ENCODE measurements at places on chromosomes 7 and 10.

DNA sequence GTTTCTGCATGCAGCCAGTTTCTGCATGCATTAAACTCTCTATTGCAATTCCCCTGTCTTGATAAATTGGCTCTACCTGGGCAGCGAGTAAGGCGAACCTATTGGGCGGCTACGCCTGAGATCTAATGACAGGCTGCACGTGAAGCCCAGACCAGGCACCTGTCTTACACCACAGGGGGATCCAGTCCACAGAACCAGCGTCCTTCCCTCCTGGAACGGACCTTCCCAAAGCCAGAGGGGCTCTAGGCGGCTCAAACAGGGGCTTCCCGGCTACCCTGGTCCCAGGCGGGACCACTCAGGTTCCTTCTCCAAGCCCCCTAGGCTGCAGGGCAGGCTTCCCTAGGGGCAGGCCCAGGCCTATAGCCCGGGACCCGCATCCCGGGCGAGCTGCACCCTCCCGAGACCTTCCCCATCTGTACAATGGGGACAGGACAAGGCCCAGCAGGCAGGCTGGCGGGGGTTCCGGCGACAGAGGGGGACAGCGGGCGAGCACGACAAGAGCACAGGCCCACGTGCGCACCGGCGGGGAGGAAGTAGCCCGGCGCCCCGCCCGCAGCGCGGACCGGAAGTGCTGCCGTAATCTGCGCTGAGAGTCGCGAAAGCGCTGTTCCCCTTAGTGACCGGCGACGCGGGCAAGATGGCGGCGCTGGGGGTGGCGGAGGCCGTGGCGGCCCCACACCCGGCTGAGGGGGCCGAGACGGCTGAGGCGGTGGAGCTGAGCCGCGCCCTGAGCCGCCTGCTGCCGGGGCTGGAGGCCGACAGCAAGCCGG, at the start of gene DNAAF5:
Gene DNAAF5 (plus strand): TSS at position 616 of the 770 bp plus-strand sequence. CDS start 22 bp downstream, at position 638.
- DNase-seq: peak; percentile 91

GRCh38 chr10:35640951-35641675, 983 bp downstream of the FZD8 start:
- peak; percentile 41 for DNase-seq

GRCh38 chr7:40276061-40276460, 141.3 kb downstream of the SUGCT start:
- DNase-seq: no peak

- no peak for DNase-seq
These were observed 55.4 kb upstream of the INHBA start for GRCh38 chr7:41758321-41758720.

GRCh38 chr7:8296362-8296659, 34.3 kb upstream of the ICA1 start:
- DNase-seq: no peak

DNA sequence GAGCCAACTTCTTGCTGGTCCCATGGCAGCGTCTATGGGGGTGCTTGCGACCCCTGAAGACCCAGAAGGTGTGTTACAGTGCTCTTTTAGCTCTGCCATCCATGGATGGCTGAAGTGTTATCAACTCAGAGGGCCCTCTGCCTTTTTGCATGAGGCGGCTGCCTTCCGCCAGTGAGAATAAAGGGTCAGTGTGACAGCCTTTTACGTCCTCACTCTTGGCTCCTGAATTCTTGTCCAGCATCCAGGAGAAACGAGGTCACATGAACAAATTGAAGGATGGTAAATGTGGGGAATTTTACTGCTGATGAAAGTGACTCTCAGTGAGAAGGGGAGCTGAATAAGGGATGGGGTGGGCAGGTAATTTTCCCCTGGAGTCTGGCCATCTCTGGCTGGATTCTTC, 24.1 kb downstream of the SSMEM1 start:
- DNase-seq: no peak

DNA sequence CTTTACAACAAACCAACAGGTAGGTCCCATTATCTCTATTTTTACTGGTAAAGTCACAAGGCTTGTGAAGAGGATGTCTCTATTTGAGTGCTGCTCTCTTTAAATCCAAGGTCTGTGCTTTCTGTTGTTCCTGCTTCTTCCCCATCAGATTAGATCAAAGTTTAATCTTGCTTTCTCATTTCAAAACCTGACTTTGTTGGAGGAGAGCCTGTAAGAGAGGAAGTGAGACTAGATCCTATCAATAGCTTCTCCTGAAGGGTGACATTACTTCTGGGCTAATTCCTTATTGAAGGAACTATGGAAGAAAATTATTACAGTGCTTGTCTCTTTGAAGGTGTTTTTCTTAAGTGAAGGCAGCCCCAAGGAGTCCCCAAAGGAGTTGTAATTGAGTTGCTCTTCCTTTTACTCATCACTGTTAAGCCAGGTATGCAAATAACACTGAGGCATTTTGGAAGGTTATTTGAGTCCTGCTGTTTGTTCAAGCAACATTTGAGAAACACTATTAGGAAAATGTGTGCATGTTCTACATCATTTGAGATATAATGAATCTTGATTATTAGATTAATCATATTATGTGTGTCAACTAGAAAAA, 146.2 kb upstream of the MBL2 start:
- no peak for DNase-seq

DNA sequence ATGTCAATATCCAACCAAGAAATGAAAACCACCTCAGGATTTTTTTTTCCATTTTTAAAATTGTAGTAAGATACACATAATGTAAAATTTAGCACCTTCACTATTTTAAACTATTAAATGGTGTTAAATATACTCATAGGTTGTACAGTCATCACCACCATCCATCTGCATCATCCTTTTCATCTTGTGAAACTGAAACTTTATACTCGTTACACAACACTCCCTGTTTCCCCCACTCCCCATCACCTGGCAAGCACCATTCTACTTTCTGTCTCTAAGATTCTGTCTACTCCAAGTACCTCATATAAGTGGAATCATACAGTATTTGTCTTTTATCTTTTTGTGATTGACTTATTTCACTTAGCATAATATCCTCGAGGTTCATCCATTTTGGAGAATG, 335.2 kb upstream of the NPSR1 start:
- no peak for DNase-seq

DNA sequence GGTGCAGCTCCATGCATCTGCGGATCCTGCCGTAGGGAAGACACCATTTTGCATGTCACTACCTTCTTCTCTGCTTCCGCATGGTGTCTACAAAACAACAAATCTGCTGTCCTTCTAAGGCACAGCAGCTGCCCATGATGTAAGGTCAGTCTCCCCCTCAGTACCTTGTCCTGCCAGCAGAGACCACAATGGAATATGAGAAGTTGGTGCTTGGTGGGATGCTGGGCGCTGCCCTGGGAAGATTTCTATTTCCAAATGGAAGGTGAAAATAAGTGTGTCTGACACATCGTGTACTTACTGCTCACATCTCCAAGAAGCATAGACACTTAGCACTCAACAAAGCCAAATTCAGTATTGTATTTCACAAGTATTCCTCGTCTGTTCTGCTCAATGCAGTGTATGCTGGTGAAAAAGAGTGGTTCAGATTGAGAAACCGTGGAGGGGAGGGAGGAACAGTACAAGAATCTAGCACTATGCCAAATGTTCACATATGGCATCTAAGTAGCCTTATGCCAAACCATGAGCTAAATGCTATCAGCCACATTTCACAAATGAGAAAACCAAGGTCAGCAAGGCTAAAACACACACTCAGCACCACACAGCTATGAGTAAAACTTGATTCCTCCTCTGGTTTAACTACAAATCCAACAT, 95.0 kb downstream of the GRB10 start:
- DNase-seq: no peak

DNA sequence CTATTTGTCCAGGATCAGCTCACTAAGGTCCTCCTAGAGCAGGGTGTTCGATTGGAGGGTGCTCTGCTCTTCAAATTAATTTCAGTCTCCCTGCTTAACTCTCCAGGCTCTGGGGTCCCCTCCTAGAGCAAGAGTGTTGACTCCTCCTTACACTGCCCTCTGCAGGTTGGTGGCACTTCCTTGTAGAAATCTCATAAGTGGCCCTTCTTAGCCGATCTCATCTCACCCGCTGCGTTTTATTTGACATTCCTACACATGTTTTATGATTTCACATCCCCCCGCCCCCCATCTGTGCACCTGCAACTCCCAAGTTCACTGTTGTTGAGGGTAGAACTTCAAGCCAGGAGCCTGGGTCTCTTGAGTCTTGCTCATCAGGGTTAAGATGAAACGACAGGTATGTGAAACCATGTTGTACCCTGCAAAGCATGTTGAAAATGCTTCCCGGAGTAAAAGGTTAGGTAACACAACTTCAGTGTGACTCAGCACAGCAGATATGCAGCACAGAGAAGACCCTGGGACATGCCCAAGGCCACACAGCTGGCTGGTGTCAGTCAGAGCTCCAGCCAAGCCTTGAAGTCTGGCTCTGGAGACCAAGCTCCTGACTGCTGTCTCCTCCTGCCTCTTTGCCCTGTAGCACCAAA, 171.2 kb downstream of the PRKAG2 start:
- peak; percentile 25 for DNase-seq

DNA sequence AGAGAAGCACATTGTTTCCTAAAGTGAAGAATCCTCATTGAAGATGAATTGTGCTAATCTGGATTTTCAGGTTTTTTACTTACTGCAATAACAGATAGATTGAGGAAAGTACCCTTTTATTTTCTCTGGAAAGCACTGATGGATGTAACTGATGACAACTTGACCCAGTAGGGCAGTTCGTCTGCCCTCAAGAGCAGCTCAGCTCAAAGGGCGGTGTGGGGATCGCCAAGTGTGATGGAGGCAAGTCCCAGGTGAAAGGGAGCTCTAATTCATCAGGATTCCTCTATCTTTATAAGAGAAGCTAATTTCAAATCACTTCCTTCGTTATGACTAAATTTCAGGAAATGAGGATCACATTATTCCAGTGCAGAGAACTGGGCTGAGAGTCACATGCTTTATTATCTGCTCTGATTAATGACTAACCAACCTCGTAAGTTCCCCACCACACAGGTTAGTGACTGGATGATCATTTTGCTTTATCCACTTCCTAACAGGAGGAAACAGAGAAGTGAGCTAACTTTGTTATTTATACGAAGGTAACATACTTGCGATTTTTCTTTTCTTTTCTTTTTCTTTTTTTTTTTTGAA, 98.8 kb downstream of the PFKFB3 start:
- no peak for DNase-seq

DNA sequence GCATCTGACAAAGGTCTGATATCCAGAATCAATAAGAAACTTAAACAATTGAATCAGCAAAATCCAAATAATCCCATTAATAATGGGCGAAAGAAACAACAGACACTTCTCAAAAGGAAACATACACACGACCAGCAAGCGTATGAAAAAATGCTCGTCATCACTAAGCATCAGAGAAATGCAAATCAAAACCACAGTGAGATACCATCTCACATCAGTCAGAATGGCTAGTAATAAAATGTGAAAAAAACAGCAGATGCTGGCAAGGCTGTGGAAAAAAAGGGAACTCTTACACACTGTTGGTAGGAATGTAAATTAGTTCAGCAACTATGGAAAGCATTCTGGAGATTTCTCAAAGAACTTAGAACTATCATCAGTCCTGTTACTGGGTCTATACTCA, 496.7 kb downstream of the SH2D4B start:
- DNase-seq: no peak

GRCh38 chr7:137628216-137628615, 218.6 kb downstream of the DGKI start:
- DNase-seq: no peak

DNA sequence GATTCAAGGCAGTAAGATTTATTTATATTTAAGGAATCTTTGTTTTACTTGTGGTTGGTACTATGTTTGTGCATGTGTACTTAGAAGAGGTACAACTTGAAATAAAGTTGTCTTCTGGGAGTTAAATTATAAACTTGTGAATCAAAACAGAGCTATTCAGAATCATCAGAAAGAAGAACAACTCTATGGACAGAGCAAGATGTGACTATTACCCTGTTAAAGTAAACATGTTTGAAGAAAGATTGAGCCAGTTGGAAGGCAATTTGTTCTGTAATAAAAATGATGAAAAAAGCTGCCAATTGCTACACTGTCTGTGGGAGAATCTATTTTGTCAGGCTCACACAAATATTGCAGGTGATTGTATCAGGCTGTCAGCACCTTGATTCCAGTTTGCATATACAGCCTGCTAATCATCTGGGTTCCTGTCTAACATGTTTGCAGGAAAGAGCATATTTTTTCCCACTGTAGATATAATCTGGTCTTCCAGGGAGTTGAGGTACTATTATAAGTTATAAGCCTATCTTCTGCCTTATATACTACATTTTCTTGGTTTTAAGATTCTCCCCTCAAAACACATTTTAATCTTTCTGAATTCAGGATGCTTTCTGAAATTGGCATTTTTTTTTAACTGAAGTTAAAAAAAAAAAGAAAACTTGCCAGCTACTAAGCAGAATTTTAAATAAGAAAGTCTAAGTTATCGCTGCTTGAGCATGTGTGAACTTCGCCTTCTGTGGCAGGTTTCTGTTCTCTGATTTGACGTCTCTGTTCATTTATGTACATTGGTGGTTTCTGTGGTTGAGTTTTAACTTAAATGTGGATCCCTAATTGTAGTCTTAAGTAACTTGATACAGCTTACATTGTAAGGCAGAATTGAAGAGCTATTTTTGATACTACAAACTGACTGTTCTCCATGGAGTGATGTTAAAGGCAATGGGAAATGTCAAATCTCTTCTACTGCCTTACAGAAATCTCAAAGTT, 46.0 kb downstream of the ZNRF2 start:
- DNase-seq: peak; percentile 42

GRCh38 chr7:1170741-1171501, 10.9 kb upstream of the ZFAND2A start:
- DNase-seq: no peak

GRCh38 chr10:97773096-97773495, 1.3 kb upstream of the SFRP5 start:
- DNase-seq: no peak

DNA sequence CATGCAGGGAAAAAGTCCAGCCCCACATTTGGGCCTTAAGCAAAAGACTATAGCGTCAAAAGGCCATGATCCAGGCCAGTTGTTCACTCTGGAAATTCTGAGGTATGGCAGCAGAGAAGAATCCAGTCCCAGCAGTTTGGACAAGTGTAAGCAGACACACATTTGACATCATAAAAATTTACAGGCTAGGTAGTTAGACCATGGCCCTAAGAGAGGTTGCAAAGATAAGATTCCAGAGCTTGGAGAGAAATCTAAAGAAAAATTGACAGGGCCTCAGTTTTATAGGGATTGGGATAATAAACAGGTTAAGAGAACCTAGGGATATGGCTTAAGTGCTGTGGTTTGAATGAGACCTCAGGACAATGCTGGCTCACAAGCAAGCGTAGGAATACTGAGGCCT, 884.4 kb upstream of the SORCS1 start:
- no peak for DNase-seq

GRCh38 chr7:132275416-132276233, 300.6 kb downstream of the PLXNA4 start:
- no peak for DNase-seq

- DNase-seq: no peak
These were observed 87.4 kb downstream of the PDGFA start for GRCh38 chr7:432256-432655.

- no peak for DNase-seq
These were observed 36.0 kb downstream of the NUDT1 start for GRCh38 chr7:2278026-2278425.

- DNase-seq: peak; percentile 58
These were observed 6.1 kb upstream of the MYOZ1 start for GRCh38 chr10:73647211-73647874.

GRCh38 chr10:122328676-122329075, 45.8 kb upstream of the PLEKHA1 start:
- no peak for DNase-seq

Data from germinal center (tissue), 1 donor.